ENCODE measurements at places on chromosomes 7 and 10.

GRCh38 chr7:118580743-118581382 lies 356.4 kb downstream of the ANKRD7 start:
- no peak for DNase-seq

DNA sequence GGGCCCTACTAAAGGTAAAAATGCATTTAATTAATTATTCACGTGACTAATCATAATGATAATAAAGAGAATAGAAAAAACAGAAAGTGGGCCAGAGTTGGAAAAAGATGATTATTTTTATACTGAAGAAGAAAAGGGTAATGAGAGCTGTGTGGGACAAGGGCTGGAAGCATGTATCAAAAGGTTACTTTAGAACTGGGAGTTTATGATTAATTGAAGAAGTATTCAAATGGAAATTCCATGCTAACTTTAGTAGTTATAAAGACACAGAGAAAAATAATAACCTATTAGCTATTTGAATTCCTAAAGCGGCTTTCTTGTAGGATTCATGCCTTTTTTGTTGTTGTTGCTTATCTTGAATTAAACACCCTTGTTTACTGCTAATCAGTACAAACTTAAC lies 49.9 kb downstream of the MKX start:
- no peak for DNase-seq

- DNase-seq: no peak
Observed at GRCh38 chr7:83271212-83272099, 108.8 kb upstream of the PCLO start.

GRCh38 chr7:91656541-91657482 lies 223.7 kb downstream of the MTERF1 start:
- DNase-seq: no peak

DNA sequence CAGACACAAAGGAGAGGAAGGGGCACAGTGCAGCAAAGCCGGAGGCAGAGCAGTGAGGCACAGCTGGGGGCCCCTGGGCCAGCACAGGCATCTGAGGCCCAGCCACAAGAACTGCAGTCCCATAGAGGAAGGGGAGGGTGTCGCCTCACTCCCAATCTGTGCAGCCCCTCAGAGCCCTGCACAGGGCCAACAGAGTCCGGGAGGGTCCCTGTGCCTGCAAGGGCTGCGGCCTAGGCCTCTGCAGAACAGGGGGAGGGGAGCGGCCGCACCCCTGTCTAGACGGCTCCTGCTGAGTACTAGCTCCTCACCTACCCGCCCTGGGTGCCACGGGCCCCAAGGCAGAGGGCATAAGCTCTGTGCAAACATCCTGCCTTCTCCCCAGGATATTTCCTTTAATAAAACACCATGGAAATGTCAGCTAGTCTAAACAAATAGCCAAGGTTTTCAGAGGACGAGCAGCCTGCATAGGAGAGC lies 32.4 kb upstream of the RET start:
- no peak for DNase-seq

- no peak for DNase-seq
Observed at GRCh38 chr10:113479346-113480080, 73.3 kb upstream of the HABP2 start.

- DNase-seq: no peak
Observed at GRCh38 chr7:18574235-18574540, 78.6 kb downstream of the HDAC9 start.

GRCh38 chr7:13352677-13353076 lies 636.8 kb downstream of the ETV1 start:
- DNase-seq: no peak

DNA sequence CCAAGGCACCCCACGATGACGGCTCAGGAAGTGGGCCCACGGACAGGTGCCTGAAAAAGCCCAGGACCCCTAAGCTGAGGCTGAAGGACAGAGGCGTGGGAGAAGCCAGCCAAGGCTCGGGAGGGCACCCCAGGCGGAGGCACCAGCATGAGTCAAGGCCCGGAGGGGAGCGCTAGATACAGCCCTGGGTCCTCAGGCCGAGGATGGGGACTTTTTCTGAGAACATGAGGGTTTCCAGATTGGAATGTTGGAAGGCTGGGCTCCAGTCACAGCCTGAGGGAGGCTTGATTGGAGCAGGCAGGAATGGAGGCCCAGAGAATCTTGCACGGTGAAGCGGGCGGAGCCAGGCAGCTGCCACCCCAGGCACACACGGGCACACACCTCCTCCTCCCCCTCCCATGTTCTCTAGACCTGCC lies 19.0 kb upstream of the ELFN1 start:
- DNase-seq: no peak

GRCh38 chr10:110615057-110615747 lies 28.9 kb upstream of the RBM20 start:
- DNase-seq: no peak

- no peak for DNase-seq
Observed at GRCh38 chr7:179948-180694, 12.2 kb upstream of the FAM20C start.

- no peak for DNase-seq
Observed at GRCh38 chr10:5047912-5048628, 44.4 kb upstream of the AKR1C2 start.

GRCh38 chr10:5502571-5503476 lies 3.5 kb upstream of the CALML5 start:
- DNase-seq: no peak

- no peak for DNase-seq
Observed at GRCh38 chr10:109191341-109191740, 732.0 kb downstream of the XPNPEP1 start.

DNA sequence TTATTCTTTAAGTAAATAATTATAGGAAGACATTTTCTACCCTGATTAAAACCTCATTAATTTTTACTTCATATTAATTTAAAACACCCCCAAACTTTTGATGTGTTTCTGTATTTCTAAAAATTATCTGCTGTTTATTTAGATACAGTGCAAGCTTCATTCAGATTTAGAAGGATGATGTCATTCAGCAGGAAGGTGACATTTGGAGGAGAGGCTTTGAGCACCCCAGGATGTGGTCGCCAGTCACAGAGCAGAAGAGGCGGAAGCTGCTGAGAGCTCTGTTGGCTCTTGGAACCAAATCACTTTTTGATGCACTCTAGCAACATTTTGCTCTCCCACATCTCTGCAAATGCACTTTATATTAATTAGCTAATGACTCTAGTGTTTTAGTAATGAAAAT lies 233.9 kb upstream of the CACNA2D1 start:
- no peak for DNase-seq

GRCh38 chr7:137990251-137990941 lies 11.5 kb downstream of the CREB3L2 start:
- no peak for DNase-seq

Data from anterior cingulate cortex (tissue), 58 donors.